ENCODE measurements at places on chromosomes 1 and 21. TPM values are rescaled to one million over a fixed set of nuclear protein-coding genes. Genes with fewer than 3 reads are reported as not detected.

Gene E2F2
- 0.83 TPM for polyA plus RNA-seq

Gene NBPF20
- 0.63 TPM for polyA plus RNA-seq

Gene GBP1
- 13.0 TPM for polyA plus RNA-seq

Gene SRGAP2
- polyA plus RNA-seq: 14.9 TPM

Gene PGLYRP3
- polyA plus RNA-seq: not detected

Gene TSACC
- 0.45 TPM for polyA plus RNA-seq

Gene KRTAP12-2
- polyA plus RNA-seq: not detected

Gene PCP4
- polyA plus RNA-seq: 0.74 TPM

Gene LY9
- 1.5 TPM for polyA plus RNA-seq

Gene HRNR
- 0.02 TPM for polyA plus RNA-seq

DNA sequence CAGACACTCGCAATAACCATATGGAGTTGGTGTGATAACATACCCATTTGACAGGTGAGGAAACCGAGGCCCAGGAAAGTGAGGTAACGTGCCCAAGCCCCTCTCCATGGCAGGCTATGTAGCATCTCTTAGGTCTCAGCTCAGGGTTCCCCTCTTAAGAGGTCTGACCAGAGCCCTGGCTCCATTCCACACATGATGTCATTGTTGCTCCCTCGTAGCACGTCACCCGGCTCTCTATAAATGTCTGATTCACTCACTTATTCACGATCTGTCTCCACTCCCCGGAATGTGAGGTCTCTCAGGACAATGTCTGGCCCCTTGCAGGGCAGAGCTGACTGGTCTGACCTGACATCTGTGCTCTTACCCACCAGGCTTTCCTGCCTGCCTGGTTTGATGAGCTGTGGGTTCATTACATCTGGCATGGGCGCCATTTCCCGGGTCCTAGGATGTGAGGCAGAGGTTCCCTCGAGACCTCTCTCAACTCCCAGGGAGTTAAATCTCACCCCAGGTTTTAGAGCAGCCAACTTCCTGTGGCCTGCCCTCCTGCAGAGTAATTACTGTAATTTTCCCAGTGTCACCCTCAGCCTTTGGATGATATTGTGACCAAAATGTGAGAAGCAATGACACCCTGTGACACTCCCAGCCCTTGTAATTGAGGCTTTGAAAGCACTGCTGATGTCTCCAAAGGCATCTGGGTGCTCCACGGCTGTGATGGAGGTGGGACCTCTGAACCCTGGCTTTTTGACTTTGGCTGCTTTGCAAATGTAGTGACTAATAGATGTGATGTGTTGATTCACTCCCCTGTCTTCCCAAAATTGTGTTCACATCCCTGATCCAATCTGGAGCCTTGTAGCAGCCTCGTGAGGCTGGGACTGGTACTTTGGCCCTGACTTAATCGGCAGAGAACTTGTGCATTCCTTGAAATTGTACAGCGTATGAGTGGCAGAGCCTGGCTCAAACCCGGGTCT is 10.6 kb downstream of the ACTL8 start:
- H3K4me3 ChIP-seq: no peak overlapping the region
- H3K27me3 ChIP-seq: no peaks in the 10 kb centered on the region
- peak; percentile 31 for DNase-seq
- no peaks in the 10 kb centered on the region for H3K36me3 ChIP-seq
- no peak overlapping the region for H3K27ac ChIP-seq

DNA sequence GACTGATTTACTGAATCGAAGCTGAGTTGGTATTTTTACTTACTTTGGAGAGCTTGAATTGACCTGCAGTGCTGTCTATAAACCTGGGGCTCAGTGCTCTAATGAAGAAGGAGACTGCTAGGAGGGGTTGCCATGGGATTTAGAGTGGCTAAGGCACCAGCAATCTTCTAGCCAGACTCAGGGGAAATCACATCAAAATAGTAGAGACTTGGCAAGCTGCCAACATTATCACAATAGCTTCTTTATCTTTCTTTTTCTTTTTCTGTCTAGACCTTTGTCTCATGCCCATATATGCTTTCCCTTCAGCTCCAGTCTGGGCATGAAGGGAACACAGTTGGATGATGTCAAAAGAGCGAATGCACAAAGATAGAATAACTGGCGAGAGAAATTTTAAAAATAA is 301.1 kb upstream of the DPYD start:
- H3K4me1 ChIP-seq: no peaks in the 10 kb centered on the region
- DNase-seq: no peak
- H3K27ac ChIP-seq: no peak overlapping the region
- H3K4me3 ChIP-seq: no peak overlapping the region

DNA sequence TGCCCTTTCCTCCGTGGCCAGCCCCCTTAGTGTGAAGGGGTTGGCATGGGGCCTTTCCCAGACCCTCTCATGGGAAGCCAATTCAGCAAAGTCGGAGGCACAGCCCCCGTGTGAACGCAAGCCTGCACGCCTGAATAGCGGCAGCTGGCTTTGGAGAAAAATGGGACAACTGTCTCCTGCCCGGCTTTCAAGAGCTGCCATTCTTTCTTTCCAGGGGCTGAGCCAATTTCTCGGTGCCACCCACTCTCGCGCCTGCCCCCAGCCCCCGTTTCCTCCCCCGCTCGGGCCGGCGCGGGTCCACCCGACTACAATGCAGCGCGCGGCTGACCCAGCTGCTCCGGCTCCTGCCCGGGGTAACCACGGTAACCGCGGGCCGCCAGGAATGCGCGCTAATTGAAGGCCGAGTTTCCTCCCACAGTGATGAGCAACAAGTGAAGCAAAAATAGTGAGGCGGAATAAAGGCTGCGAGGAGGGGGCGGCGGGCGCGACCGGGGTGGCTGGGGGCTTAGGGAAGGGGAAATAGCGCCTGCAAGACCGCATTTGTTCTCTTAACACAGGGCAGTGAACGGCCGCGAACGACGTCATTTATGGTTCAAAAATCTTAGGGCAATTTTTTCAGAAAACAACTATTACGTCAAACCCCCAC is 27.8 kb downstream of the ILDR2 start:
- DNase-seq: peak; percentile 58
- no peak overlapping the region for H3K4me3 ChIP-seq
- H3K27ac ChIP-seq: no peak overlapping the region
- no peaks in the 10 kb centered on the region for H3K36me3 ChIP-seq

DNA sequence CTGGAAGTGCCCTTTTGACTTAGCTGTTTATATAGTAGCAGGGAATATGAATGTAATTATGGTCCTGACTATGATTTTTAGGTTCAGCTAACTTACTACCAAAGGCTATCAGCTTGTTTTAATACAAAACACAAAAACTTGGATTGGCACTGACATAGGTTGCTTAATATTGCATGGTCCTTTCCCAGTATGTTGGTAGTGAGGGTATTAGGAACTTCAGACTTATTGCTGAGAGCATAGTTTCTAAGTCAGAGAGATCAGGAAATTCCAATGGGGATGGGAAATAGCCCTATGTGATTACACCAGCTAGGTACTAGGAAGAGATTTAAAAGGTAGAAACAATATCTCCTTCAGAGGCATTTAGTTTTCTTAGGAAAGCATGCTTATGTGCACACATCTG is 7.7 kb downstream of the ARID1A start:
- H3K36me3 ChIP-seq: peaks cover 6% of the 10 kb centered on the region
- no peak for DNase-seq
- no peak overlapping the region for H3K4me3 ChIP-seq
- H3K4me1 ChIP-seq: peaks cover 69% of the 10 kb centered on the region
- H3K27me3 ChIP-seq: no peaks in the 10 kb centered on the region

DNA sequence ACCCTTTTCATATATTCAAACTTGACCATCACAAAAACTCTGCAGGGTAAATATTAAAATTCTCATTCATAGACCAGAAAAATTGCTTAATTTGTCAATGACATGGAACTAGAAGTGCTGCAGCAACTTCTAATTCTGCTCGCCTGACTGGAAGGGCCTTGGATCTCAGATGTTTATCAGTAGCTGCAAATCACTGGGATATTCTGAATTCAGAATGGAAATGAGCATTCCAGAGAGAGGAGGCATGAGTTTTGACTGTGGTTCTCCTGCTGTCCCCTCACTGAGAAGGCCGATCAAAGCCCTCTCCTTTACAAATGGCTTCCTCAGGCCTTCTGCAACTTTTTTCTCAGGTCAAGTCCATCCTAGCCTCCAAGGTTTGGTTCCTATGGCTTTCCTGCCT is 171.3 kb upstream of the FAM78B start:
- DNase-seq: no peak
- no peaks in the 10 kb centered on the region for H3K4me1 ChIP-seq
- no peak overlapping the region for H3K4me3 ChIP-seq
- H3K36me3 ChIP-seq: no peaks in the 10 kb centered on the region
- H3K27me3 ChIP-seq: no peaks in the 10 kb centered on the region

DNA sequence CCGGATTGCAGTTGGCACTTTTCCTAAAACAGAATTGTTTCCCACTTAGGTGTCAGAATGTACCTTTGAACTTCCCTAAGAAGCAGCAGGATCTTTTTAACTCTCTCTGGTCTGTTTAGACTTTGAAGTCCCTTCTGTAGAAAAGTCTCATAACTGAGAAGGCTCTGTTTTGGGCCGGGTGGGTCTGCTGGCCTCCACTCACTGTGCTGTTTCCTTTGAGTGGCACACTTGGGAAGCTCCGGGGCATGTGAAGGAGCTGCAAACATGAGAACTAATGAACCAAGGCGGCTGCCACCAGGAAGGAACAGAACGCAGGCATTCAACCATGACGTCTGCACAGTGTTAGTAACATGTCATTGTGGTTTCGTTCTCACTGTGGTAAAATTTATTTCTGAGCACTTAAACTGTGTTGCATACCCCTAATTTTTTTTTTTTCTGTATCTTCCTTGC is 19.5 kb upstream of the NCMAP start:
- H3K27ac ChIP-seq: no peak overlapping the region
- H3K4me3 ChIP-seq: no peak overlapping the region
- H3K36me3 ChIP-seq: no peaks in the 10 kb centered on the region

GRCh38 chr1:119838236-119838635 is 27.0 kb upstream of the REG4 start:
- DNase-seq: no peak
- no peaks in the 10 kb centered on the region for H3K4me1 ChIP-seq
- no peak overlapping the region for H3K27ac ChIP-seq
- no peaks in the 10 kb centered on the region for H3K27me3 ChIP-seq

GRCh38 chr1:154966111-154966510 is 4.4 kb downstream of the SHC1 start:
- H3K36me3 ChIP-seq: peaks cover 34% of the 10 kb centered on the region
- H3K27me3 ChIP-seq: no peaks in the 10 kb centered on the region
- H3K4me1 ChIP-seq: no peaks in the 10 kb centered on the region
- H3K27ac ChIP-seq: no peak overlapping the region

DNA sequence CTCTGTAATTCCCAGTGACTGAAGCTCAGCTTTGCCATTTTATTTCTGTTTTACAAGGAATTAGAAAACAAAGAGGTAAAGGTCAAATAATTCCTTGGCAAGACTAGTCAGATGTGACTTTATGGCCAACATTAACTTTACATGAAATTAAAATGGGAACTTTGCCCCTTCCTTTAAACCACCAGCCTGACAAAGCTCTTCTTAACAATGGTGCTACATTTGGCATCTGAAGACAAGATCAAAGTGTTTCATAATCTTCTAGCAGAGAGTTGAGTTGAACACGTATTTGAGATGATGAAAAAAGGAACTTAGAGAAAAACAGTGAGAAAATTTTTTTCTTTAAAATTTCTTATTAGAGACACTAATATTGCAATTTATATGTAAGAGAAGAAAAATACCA is 193.8 kb downstream of the AK5 start:
- no peaks in the 10 kb centered on the region for H3K27me3 ChIP-seq
- no peak overlapping the region for H3K4me3 ChIP-seq
- no peaks in the 10 kb centered on the region for H3K4me1 ChIP-seq
- no peak for DNase-seq

- H3K27me3 ChIP-seq: no peaks in the 10 kb centered on the region
- no peaks in the 10 kb centered on the region for H3K36me3 ChIP-seq
- no peaks in the 10 kb centered on the region for H3K4me1 ChIP-seq
- no peak overlapping the region for H3K27ac ChIP-seq
- H3K4me3 ChIP-seq: no peak overlapping the region
- no peak for DNase-seq
These were observed 5.6 kb upstream of the AKR1A1 start for GRCh38 chr1:45545019-45545493.

GRCh38 chr1:174967845-174968705 is 31.7 kb upstream of the CACYBP start:
- H3K4me3 ChIP-seq: no peak overlapping the region
- peaks cover 28% of the 10 kb centered on the region for H3K4me1 ChIP-seq
- H3K27ac ChIP-seq: no peak overlapping the region

- no peak for DNase-seq
- peaks cover 3% of the 10 kb centered on the region for H3K4me1 ChIP-seq
- H3K27me3 ChIP-seq: no peaks in the 10 kb centered on the region
- no peak overlapping the region for H3K27ac ChIP-seq
These were observed 54.3 kb downstream of the LRRC8C start for GRCh38 chr1:89687254-89687653.

- H3K27me3 ChIP-seq: no peaks in the 10 kb centered on the region
- H3K36me3 ChIP-seq: no peaks in the 10 kb centered on the region
- no peak overlapping the region for H3K27ac ChIP-seq
- H3K4me3 ChIP-seq: no peak overlapping the region
- no peaks in the 10 kb centered on the region for H3K4me1 ChIP-seq
These were observed 327.9 kb upstream of the PROX1 start for GRCh38 chr1:213659580-213660547.

GRCh38 chr1:200082329-200082728 is 54.8 kb downstream of the NR5A2 start:
- no peak overlapping the region for H3K27ac ChIP-seq
- H3K36me3 ChIP-seq: no peaks in the 10 kb centered on the region
- DNase-seq: no peak

GRCh38 chr1:27993241-27993640 is 33.5 kb downstream of the XKR8 start:
- no peaks in the 10 kb centered on the region for H3K4me1 ChIP-seq
- DNase-seq: no peak
- no peak overlapping the region for H3K4me3 ChIP-seq

DNA sequence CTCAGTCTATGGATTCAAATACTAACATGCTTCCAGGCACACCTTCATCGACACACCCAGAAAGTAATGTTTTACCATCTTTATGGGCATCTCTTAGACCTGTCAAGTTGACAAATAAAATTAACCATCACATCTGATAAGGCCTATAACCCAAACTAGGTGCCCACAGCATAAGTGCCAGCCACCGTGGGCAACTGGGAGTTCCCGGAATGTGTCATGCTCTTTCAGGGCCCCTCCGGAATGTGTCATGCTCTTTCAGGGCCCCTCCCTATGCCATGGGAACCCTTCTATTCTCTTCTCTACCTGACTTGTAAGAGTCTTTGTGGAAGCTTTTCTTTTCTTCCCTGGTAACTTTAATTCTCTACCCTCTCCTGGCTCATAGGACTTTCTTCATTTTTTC is 26.6 kb downstream of the KRTAP24-1 start:
- no peaks in the 10 kb centered on the region for H3K36me3 ChIP-seq
- H3K4me1 ChIP-seq: no peaks in the 10 kb centered on the region
- H3K27ac ChIP-seq: no peak overlapping the region
- no peaks in the 10 kb centered on the region for H3K27me3 ChIP-seq
- H3K4me3 ChIP-seq: no peak overlapping the region

- no peaks in the 10 kb centered on the region for H3K27me3 ChIP-seq
- no peaks in the 10 kb centered on the region for H3K4me1 ChIP-seq
- H3K36me3 ChIP-seq: no peaks in the 10 kb centered on the region
- H3K27ac ChIP-seq: no peak overlapping the region
- no peak overlapping the region for H3K4me3 ChIP-seq
- no peak for DNase-seq
These were observed 101.1 kb downstream of the ZP4 start for GRCh38 chr1:237789619-237790018.
